Panc1 (cell line): ENCODE measurements at places on chromosomes 5 and 9.

GRCh38 chr5:158514319-158514985, 585.3 kb downstream of the EBF1 start:
- DNase-seq = no peak

GRCh38 chr5:174229514-174230370, 184.2 kb downstream of the NSG2 start:
- DNase-seq = no peak

GRCh38 chr5:59241119-59241518, 652.4 kb downstream of the PDE4D start:
- no peak for DNase-seq

DNA sequence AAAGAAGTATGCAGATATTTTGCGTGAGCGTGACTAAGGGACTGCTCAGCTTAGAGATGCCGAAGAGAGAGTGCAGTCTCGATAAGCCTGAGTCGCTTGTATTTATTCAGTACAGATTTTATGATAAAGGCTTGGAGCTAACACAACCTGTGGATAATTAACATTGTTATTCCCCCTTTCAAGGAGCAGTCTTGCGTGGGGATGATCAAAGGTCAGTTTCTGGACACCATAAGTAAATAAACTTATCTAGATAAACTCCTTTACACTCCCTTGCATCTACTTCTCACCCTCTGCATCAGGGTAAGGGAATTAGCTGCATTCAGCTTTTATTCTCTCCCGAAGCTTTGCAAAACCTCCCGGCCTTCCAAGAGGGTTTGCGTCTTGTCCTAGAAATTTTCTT, 357.8 kb upstream of the ST8SIA4 start:
- no peak for DNase-seq

DNA sequence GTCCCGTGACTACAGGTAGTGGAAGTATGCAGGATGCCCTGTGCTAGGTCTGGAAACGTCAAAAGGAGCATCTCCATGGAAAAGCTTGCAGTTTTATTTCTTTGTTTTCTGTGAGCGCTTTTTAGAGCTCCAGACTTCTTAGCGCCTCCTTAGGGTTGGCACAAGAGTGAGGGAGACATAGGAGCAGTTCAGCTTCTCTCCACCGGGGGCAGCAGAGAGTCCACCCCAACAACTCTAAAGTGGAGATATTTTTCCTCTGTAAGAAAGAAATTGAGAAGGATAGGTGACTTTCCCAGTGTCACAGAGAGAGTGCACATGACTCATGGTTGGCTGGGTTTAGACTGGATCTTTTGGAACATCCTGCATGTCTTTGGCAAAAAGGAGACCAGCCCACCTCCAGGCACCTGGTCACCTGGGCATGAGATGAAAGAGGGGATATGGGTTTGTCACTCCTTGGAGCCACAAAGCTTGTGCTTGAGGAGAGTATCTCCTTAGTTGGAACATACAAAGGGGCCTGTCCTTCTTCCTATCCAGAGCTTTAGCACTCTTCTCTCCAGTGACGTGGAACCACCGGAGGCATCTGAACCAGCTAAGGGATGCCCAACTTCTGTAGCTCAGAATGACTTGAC, 637.7 kb downstream of the SEMA5A start:
- peak; percentile 35 for DNase-seq

- no peak for DNase-seq
Measured at GRCh38 chr5:138647261-138647788, 72.1 kb upstream of the HSPA9 start.

DNA sequence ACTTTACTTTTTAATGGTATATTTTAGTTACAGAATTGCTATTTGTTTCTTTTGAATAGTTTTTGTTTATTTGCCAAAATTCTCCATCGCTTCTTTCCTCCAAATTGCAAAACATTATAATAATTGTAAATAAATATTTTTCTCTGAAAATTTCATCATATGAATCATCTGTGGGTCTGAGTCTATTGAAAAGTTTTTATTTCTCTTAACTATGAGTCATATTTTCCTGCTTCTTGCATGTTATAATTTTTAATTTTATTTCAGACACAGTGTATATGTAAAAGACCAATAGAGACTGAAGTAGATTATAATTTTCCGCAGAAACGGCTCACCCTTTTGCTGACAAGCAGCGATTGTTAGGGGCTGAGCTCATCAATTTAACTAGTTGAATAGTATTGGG, 279.1 kb upstream of the IL12B start:
- DNase-seq = no peak

DNA sequence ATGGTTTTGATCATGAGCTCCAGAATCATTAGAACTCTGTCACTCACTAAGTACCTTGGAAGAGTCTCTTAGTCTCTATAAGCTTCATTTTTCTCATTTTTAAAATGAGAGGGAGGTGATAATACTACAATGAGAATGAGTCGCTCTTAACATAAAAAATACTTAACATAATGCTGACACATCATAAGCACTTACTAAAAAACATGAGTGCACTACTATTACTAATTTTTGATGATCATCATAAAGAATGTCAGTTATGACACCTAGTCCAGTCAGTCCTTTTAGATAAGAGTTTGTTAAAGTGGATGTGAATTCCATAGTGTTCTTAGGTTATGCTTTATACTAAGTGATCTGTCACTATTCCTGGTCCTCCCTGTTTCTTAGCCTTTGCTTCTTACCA, 200.4 kb upstream of the SLC24A2 start:
- no peak for DNase-seq

GRCh38 chr9:112384690-112385089, 4.8 kb downstream of the HSDL2 start:
- DNase-seq = no peak

GRCh38 chr5:173858021-173858669, 30.0 kb upstream of the CPEB4 start:
- no peak for DNase-seq

- no peak for DNase-seq
Measured at GRCh38 chr5:151024440-151025249, 4.3 kb downstream of the GPX3 start.

- no peak for DNase-seq
Measured at GRCh38 chr9:89446961-89447310, 51.0 kb downstream of the SEMA4D start.

DNA sequence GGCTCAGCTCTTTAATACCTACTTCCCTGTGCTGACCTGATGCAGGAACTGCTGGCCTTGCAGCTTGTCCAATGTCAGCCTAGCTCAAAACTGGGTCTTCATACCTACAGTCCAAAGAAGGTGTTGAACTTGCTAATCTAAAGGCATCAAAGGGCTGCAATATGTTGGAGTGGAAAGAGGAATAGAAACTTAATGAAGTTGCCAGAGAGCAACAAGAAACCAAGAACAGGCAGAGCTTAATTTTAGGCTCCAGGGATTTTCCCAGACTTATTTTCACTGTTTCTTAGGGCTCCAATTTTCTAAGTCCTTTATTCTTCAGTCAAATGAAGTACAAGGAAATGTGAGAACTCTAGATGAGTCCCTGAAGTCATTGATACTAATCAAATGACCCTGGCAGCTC, 17.6 kb upstream of the ERCC6L2 start:
- no peak for DNase-seq

DNA sequence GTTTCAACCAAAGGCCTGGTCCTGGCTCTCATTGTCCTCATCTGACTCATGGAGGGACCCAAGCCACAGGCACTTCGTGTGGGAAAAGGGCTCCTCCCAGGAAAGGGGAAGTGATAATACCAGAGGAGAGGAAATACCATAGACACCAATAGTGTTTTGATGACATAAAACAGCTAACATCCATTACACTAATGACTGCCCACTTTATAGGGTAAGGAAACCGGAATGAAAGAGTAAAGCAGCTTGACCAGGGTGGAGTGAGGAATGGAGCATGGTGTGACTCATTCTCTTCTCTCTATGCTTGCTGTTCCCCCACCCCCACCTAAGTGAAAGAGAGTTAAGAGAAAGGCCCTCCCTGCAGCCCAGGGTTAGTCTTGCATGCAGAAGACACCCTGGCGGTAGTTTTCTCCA, 67.4 kb upstream of the HRH2 start:
- DNase-seq = no peak

DNA sequence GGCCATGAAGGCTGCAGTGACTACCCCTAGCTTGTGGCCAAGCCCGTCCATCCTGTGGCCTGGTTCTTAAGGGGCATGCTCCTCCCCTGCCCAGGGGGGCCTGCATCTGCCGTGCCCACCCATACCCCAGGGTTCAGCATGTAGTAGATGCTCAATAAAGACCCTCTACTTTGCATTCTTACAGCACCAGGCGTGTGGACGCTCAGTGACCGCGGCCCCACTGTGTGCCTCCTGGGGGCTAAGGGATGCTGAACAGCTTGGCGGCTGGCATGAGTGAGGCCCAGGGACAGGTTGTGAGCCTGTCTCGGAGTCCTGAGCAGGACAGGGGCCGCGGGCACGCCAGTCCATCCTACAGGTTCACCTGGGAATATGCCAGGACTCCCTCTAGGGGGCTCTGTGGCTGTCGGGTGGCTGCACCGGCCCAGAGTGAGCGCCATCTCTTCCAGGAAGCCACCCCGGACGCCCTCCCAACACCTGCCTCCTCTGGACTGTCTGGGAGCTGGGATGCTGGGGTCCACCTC, 9.1 kb downstream of the NOTCH1 start:
- no peak for DNase-seq

GRCh38 chr5:97049175-97049574, 93.2 kb downstream of the LIX1 start:
- DNase-seq = no peak

- DNase-seq = no peak
Measured at GRCh38 chr9:94915476-94916450, 189.3 kb downstream of the AOPEP start.

DNA sequence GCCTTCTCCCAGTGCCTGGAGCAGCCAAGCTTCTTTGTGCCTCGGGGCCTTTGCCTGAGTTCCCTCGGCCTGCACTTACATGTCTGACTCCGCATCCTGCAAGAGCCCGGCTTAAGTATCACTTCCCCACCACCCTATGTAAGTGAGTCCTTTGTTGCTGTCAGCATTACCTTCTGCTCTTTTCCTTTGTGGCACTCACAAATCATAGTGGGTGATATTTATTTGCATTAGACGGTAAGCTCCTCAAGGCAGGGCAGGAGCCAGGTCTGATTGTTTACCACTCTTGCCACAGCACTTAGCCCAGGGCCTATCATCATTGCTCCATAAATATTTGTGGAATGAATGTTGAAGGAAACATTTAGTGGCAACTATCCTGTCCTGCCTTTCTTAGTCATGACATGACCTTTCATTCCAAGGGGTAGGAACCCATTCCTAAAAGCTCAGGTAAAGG, 4.8 kb downstream of the GM2A start:
- peak; percentile 33 for DNase-seq

- DNase-seq = no peak
Measured at GRCh38 chr5:98108497-98108896, 665.0 kb upstream of the RGMB start.

DNA sequence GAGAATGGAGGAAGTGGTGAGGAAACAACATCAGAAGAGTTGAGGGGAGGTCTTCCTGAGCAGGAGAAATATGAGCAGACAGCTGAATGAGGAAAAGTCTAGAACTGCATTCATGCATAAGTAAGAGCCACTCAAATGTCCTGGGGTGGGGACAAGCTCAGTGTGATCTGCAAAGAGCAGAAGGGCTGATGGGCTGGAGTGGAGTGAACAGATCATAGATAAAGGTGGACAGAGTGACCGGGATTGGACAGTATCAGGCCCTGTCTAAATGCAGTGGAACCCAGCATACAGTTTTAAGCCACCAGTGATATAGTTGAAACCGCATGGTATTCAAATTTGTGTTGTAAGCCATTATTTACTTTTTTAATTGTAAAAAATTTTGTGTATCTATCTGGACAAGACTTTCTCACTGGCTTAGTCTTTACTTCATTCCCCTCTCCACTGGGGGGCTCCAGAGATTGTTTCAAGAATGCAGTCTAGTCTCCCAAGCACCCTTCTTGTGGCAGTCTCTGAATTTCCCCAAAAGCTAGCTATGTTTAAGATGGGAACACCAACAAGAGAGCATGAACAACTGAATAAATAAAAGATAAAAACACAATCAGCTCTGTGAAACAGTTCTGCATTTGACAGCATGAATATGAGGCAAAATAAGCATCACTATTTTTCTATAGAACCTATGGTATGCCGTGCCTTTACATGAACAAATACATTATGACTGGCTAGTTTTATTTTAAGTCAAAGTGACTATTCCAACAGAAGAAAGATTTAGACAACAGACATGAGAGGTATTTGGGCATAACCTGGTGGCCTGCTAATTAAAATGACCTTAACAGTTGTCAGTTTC, 10.7 kb upstream of the STK32A start:
- DNase-seq = no peak

GRCh38 chr5:149745-150485, 41.4 kb upstream of the LRRC14B start:
- DNase-seq = peak; percentile 72

GRCh38 chr5:32507738-32508434, 63.3 kb upstream of the ZFR start:
- no peak for DNase-seq

DNA sequence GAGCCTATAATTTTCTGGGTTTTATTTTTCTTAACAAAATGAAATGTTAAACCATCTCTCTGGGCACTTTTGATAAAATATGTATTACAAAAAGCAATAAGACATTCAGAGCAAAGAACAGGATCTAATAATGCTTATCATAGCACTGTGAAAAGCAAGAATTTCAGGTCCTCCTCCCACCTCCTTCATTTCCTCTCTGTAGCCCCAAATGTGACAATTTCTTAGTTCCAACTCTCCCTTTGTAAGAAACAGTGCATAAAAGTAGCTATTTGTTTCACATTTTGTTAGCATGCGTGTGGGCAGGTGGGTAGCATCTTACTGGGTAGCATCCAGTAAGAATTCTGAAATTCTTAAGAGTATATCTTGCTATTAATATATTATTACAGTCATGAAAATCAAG, 130.9 kb upstream of the RASA1 start:
- no peak for DNase-seq
